Effector memory CD8-positive, alpha-beta T cell (primary cell): ENCODE measurements at places on chromosomes 4 and X.

DNA sequence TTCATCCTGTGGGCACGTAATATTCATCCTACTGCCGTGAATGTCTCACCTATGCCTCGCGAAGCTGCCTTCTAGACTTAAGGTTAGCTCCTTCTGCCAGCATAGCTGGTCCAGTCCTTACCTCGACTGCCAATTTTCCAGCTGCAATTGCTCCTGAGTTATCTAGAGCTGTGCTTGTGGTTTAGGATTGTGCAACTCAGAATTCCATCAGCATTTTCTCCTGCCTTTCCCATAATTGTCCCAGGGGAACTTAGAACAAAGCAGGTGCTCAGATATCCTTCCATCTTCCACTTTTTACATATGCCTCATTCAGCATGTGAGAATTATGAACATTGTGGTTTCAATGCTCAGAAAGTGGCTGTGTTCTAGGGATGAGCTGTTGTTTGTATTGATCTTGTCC, 131.4 kb upstream of the ADGRL3 start:
- no peak for DNase-seq

GRCh38 chr4:83262682-83263081, 21.9 kb downstream of the COQ2 start:
- no peak for DNase-seq

GRCh38 chr4:14193601-14194000, 566.1 kb upstream of the BOD1L1 start:
- no peak for DNase-seq

DNA sequence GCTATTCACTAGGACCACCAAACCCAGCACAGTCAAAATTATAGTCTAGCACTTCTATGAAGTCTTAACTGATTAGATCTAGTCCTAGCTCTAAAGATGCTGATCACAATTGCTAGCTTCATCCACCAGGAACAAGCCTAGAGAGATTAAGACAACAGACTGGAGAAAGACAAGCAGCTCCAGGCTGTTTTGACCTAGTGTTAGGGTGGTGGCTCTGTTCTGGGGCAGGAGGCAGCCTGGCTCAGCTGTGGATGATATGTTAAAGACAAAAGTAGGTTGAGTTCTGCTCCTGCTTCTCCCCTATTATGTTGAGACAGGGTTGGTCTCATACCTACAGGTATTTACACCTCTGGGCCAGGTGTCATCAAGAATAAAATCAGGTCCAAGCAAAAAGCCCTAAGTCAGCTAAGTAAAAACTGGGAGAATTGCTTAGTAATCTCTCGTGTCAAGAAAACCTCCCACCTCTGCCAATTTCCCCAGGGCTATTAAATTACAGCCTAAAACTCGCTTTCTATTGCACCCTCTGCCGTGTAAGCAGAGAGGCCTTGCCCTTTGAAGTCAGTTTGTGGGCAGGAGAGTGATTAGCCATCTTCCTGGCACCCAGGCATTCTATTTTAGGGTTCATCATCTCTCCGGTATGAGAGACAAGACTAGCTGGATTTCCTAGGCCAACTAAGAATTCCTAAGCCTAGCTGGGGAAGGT, 39.9 kb downstream of the RAB40AL start:
- DNase-seq, result no peak

GRCh38 chrX:96906741-96907140, 23.0 kb downstream of the RPA4 start:
- DNase-seq, result no peak

DNA sequence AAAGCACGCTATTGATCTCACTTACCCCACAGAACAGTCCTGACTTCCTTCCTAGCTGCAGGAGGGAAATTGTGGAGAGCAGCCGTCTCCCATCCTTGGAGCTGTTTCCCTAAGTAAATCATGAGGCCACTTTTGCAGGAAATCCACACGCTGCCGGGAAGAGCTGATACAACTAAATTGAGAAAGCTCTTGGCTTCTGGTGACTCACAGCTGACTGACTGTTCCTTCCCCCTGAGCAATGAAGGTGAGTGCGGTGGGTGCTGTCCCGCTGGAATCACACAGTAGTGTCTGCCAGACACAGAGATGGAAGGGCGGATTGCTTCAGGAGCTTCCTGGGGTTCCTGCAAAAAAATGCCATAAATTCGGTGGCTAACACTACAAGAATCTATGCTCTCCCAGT, 268.9 kb downstream of the ASMT start:
- no peak for DNase-seq

GRCh38 chr4:1116838-1117237, 3.5 kb upstream of the RNF212 start:
- no peak for DNase-seq

GRCh38 chr4:76105652-76106051, 31.1 kb downstream of the ART3 start:
- no peak for DNase-seq

DNA sequence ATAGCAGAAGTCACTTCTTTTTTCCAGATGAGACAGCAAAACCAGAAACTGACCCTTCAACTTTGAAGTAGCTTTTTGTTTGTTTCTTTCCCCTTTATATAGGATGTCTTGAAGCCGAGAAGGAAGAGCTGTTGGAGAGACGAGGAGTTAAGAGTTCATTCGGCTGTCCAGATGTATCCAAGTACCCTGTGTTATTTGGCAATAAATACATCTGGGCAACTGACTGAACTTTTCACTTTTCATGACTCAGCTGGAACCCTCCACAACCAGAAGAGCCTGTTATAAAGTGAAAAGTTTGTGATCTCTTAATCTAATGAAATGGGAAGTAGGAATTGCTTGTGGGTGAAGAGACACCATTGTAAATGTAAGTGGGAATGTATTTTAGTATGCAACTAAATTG, 131.2 kb downstream of the HTR2C start:
- DNase-seq, result no peak
